ENCODE measurements at places on chromosomes 12 and 14. TPM values are rescaled to one million over a fixed set of nuclear protein-coding genes. Genes with fewer than 3 reads are reported as not detected.

DNA sequence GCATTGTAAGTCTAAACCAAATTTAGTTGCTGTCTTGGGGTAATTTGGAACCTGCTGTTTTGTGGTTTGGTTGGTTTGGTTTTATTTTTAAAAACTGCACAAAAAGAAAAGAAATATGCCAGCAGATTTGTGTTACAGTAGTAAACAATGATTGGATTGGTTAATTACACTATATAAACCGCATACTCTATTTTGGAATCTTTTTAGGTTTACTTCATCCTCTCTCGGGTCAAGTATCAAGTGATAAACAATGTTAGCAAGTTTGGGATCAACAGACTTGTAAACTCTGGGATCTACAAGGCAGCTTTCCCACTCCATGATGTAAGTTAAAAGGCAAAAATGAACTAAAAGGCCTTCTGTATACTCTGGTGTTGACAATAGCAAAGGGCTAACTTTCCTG lies 132.4 kb downstream of the ANO6 start:
- DNase-seq = no peak

- no peak for DNase-seq
Observed at GRCh38 chr12:123843912-123844748, 82.0 kb downstream of the DNAH10 start.

DNA sequence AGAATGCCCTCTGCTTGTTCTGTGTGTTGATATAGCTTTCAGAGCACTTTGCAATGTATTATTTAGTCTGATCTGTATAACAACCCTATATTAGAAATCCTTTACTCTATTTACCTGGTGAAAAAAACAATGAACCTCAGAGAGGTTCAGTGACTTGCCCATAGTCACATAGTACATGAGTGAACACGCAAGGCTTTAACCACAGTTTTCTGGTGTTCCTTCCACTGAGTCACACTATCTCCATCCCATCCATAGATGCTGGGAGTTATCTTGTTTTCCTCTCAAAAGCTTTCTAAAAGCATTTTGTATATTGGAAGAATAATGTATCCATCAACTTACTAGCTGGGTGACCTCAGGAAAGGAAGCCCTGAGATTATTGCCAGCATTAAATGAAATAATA lies 104.5 kb downstream of the NT5DC3 start:
- DNase-seq = no peak

GRCh38 chr14:56310643-56311042 lies 192.4 kb downstream of the PELI2 start:
- DNase-seq = no peak

GRCh38 chr14:78933948-78934524 lies 763.9 kb downstream of the NRXN3 start:
- no peak for DNase-seq

DNA sequence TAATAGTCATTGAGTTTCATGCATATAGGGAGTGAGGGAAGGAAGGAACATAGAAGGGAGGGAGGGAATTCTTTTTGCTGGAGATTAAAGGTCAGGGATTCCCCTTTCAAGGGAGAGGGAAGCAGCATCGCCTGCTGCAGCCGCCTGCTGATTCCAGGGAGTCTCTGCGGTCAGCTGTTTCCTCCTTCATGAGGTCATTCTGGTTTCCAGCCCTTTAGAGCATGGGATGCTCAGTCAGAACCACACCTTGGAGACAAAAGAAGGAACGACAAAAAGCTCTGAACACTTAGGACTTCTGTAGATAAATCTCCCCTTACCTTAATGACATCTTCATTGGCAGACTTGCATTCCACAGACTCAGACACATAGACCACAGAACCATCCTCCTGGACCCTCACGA lies 923.0 kb upstream of the TMEM132C start:
- DNase-seq = no peak

- DNase-seq = no peak
Observed at GRCh38 chr12:106919910-106920544, 35.7 kb upstream of the TMEM263 start.

DNA sequence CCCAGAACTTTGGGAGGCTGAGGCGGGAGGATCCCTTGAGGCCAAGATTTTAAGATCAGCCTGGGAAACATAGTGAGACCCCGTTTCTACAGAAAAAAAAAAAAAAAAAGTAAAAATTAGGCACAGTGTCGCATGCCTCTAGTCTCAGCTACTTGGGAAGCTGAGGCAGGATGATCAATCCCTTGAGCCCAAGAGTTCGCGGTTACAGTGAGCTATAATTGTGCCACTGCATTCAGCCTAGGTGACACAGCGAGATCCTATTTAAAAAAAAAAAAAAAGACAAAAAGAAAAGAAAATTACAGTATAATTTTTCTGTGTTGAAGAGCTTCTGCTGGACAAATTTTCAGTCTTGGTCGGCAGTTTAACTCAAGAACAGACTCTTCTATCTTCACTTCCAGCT lies 133.9 kb upstream of the FGD4 start:
- DNase-seq = no peak

- no peak for DNase-seq
Observed at GRCh38 chr12:128269181-128269591, 2.2 kb downstream of the TMEM132C start.

- no peak for DNase-seq
Observed at GRCh38 chr12:70080566-70080965, 162.7 kb upstream of the CNOT2 start.

DNA sequence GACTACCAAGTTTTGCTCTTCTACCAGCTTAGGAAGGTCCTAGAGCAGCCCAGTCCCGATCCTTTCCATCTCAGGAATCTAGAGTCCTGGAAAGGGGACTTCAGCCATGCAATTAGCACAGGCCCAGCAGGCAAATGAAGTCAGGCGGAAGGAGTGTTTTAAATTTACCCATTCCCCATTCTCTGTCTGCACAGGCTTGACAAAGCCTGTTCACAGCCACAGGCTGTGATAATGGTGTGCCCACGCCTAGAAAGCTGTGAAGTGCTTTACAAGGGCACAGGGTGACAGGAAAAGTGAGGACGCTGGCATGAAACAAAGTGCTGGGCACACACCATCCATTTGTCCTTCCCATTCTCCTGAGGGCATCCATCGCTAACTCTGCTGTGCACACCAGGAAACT lies 79.0 kb downstream of the PITPNM2 start:
- no peak for DNase-seq

GRCh38 chr12:104095289-104095688 lies 31.0 kb downstream of the HCFC2 start:
- no peak for DNase-seq

DNA sequence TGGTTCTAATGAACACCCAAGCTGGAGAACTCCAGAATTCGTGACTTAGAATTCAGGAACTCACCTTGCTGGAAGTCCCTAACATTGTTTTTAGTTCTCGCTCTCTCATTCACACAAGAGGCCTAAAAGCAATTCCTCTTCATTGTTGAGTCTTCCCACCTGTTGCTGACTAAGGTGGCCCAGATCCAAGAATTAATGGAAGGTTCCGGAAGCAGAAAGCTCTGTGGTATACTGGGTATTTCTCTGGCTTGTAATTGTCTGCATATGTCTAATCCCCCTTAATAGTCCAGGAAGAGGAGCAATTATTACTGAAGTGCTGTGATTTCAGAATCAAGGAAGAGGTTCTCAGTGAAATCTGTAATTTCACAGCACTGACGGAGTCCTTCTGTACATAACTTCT lies 31.4 kb downstream of the TMEM233 start:
- no peak for DNase-seq

DNA sequence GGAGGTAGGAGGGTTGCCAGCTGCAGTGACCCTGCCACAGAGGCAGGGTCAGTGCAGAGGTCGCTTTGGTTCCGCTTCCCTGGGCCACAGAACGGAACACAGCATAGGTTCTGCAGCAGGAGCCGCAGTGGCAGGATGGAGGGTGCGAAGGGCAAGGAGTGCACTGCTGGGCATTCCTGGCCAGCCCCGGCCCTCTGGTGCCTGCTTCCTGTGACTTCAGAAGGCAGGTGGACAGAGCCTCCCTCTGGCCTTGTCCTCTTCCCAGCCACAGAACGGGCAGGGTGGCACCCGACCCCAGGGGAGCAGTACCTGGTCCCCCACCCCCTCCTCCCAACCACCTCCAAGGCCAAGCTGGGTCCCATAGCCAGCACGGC lies 37.7 kb downstream of the SLC8B1 start:
- no peak for DNase-seq

GRCh38 chr12:128771681-128772080 lies 52.1 kb downstream of the SLC15A4 start:
- no peak for DNase-seq

GRCh38 chr14:33271216-33271615 lies 332.5 kb downstream of the NPAS3 start:
- DNase-seq = no peak

DNA sequence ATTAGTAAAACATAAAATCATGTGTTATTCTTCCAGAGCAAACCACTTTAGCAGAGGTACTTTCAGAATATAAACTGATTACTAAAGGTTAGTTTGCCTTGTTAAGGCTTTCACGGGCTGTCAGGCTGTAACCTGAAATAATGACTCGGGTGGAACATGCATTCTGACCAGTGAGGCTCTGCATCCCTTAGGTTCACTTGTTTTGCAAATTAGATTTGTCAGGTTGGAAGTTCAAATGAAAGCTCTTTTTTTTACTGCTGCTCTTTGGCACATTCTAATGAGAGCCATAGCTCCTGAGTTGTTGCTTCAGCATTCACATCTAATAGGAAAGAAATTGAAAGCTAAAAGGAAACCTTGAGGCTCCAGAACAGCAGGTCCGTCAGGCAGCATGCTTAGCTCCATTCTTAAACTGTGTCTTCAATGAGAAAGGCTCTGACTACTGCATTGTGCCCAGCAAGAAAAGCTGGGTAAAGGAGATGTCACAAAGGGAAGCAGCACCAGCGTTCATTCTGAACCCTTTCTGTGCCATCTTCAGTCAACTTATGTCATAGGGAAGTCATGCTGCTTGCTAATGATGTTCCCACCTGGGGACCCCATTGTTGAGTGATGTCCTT lies 445.5 kb upstream of the FBXO33 start:
- no peak for DNase-seq

GRCh38 chr12:72234886-72235285 lies 37.3 kb upstream of the TRHDE start:
- DNase-seq = no peak

GRCh38 chr12:98352218-98352811 lies 163.1 kb upstream of the TMPO start:
- DNase-seq = no peak

OTX2 gene
- total RNA-seq = not detected

TCTN1 gene
- total RNA-seq = 34.3 TPM

ART4 gene
- total RNA-seq = not detected

TOMM20L gene
- total RNA-seq = not detected

PTPN21 gene
- total RNA-seq = 13.9 TPM

RND1 gene
- 72.0 TPM for total RNA-seq

SRSF9 gene
- 88.8 TPM for total RNA-seq

DDHD1 gene
- 47.5 TPM for total RNA-seq

CLEC2D gene
- total RNA-seq = 2.7 TPM
